Left renal pelvis (tissue), 4 donors: ENCODE measurements at places on chromosomes 5 and 9. TPM values are rescaled to one million over a fixed set of nuclear protein-coding genes. Genes with fewer than 3 reads are reported as not detected.

Gene LCN12
- polyA plus RNA-seq, result 54.6 TPM

Gene PCDHGB5
- polyA plus RNA-seq, result 9.6 TPM

Gene PCDHB15
- polyA plus RNA-seq, result 16.8 TPM

Gene CTNND2
- polyA plus RNA-seq, result 2.9 TPM

Gene CATSPER3
- polyA plus RNA-seq, result 1.2 TPM

Gene ORM2
- polyA plus RNA-seq, result 0.35 TPM

Gene SPATA31D4
- not detected for polyA plus RNA-seq

Gene NUTM2F
- polyA plus RNA-seq, result not detected

Gene EMB
- 5.0 TPM for polyA plus RNA-seq

Gene ZNF300
- polyA plus RNA-seq, result 54.1 TPM

- DNase-seq, result no peak
Measured at GRCh38 chr5:144125163-144125726, 45.2 kb downstream of the YIPF5 start.

DNA sequence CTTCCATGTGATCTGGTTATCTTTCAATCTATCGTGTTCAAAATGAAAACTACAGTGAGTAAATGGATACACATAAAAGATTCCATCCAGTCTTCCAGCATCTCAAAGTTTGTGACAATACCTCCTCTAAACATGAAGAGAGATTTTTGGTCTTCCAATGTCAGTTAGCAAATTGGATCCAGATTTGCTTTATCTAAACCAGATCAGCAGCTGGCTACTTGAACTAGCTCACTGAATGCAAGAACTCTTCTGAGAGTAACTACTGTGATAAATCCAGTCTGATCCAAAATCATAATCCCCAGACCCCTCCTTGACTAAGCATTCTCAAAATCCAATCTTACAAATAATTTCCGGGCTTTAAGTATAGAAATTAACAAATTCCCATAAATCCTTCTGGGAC is 2177.9 kb upstream of the C9orf72 start:
- no peak for DNase-seq

GRCh38 chr5:141615991-141616720 is 2.6 kb downstream of the DIAPH1 start:
- no peak for DNase-seq

DNA sequence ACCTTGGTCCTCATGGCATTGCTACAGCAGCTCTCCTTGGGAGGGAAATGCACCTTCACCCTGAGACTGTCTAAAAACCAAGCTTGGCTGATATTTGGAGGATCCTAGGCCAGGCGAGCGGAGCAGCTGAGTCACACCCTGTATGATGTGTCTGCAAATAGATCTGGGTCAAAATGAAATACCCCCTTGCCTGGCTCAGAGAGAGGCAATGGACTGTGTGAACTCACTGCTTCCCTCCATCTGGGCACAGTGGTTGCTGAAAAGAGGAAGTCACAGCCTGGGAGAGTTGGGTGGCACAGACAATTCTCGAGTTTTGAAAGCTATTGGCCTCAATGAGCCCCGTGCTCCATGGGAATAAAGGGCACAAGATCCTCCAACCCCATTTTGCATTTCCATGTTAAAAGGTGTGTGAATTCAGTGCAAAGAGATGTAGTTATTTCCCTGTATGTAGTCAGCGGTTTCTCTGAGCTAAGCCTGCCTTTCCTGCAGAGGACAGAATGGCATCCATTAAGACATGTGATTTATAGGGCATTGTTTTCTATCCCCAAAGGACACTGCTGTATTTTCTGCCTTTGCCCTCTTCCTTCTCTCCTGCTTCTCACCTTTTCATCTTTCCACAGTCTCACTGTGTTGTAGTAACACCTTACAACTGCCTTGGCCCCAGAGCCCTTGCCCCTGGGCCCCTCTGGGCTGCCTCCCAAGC is 177.2 kb downstream of the GADD45G start:
- DNase-seq, result no peak

- no peak for DNase-seq
Measured at GRCh38 chr5:75439276-75439675, 72.2 kb downstream of the CERT1 start.

GRCh38 chr5:29304545-29304944 is 1888.9 kb upstream of the CDH6 start:
- DNase-seq, result no peak

DNA sequence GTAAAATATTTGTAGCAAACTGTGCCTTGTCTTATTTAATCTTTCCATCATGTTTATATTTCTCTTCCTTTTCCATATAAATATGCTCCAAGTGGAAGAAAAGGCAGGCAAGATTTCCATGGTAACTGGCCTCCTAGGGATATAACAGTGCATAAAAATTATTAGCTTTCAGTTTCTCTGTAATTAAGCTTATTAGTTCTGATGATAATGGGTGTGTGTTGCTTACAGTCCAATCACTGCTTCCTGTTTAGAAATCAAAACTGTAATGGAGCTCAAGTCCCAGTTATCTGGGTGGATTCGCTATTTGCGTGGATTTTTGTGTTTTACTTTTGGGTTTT is 213.0 kb downstream of the PJA2 start:
- no peak for DNase-seq

DNA sequence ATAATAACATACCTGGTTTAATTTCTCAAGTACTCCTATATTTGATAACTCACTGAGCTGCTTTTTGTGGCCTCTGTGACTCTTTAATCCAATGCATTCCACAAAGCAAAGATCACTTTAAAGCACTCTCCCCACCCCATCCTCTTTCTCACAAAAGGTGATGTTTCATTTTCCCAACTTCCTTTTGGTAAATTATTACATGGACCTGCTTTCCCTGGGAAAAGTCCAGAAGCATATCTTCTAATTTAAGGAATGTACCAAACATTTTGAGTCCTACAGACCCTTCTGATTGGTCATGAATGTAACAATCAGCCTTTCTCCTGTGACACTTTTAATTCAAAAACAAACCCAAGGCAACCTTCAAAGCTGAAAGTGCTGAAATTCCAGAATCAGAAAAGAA is 71.1 kb downstream of the MLLT3 start:
- no peak for DNase-seq

GRCh38 chr5:116681334-116682013 is 106.9 kb upstream of the SEMA6A start:
- no peak for DNase-seq

- no peak for DNase-seq
Measured at GRCh38 chr5:149261246-149261645, 10.4 kb upstream of the AFAP1L1 start.

GRCh38 chr5:135441919-135442318 is 5.2 kb downstream of the DCANP1 start:
- no peak for DNase-seq

GRCh38 chr9:16869131-16869881 is 1.2 kb downstream of the BNC2 start:
- DNase-seq, result no peak

GRCh38 chr9:93450945-93451815 is at the start of gene FAM120A:
TSS of gene FAM120A (plus strand) at chr9:93451685. CDS start at chr9:93451916, 231 bp downstream.
- no peak for DNase-seq

DNA sequence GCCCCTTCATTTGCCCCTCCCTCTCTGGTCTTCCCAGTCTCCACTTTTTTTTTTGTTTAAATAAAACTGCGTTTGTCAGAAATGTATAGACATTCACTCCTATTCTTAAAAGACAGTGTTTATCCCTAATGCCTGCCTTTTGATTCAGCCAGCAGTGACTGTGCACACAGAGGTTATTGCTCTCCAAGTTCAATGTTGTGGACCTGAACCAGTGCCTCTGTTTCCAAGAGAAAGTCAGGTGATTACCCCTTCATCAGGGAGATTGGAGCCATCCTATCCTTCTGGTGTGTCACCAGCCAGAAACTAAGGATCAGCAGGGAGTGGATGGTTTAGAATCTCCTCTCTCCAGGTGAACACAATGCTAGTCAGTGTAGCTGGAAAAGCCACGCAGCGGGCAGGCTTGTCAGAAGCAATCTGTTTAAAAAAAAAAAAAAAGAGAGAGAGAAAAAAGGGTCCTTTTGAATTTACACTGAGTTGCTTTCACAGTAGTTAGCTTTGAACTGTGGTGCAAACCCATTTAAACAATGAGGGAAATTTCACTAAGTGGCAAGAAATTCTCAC is 167.5 kb upstream of the DMRT1 start:
- DNase-seq, result no peak

- DNase-seq, result no peak
Measured at GRCh38 chr9:137952976-137953666, 75.5 kb downstream of the CACNA1B start.

DNA sequence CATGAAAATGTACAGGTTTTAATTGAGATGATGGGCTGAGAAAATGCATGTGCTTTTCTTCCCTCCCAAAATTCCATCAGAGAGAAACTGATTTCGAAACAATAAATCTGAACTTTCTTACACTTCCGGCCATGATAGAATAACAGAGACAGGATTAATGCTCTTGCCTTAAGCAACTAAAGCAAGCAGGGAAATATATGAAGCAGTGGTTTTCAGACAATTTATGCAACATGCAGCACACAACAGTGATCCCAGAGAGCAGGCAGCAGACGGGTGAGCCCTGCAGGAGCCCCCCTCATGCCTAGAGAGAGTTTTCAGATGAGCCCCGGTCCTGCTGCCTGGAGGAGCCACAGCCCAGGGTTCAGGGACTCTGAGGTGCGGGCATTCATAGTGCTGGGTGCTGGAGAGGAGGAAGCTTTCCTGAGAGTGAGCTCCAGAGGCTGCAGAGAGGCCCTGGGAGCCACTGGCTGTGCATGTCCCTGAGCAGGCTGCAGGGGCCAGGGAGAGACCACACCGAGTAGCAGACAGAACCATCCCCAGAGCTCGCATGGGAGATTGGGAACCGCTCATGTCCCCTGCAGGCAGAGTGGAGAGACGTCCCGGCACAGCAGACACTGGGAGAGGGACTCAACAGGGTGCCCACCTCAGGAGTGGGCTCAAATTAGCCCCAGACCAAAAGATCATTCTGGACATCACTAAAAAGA is 143.5 kb downstream of the OLFM1 start:
- no peak for DNase-seq

DNA sequence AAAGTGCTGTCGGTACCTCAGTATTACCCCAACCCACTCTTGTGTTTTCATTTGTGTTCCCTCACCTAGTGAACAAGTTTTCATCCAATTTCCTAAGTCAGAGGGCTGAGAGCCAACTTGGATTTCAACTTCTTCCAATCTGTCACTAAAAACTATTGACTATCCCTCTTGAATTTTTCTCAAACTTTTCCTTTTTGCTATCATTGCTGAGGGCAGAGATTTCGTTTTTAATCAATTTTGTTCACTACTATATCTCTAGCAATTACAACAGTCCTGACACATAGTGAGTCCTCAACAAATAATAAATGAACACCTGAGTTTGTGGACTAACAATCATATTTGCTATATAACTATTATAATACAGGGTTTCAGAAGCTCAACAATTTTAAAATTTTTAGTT is 29.0 kb downstream of the MEIKIN start:
- no peak for DNase-seq

- DNase-seq, result no peak
Measured at GRCh38 chr5:132480893-132481595, 9.5 kb downstream of the IRF1 start.

GRCh38 chr5:136034492-136034891 is 5.7 kb downstream of the TGFBI start:
- no peak for DNase-seq

DNA sequence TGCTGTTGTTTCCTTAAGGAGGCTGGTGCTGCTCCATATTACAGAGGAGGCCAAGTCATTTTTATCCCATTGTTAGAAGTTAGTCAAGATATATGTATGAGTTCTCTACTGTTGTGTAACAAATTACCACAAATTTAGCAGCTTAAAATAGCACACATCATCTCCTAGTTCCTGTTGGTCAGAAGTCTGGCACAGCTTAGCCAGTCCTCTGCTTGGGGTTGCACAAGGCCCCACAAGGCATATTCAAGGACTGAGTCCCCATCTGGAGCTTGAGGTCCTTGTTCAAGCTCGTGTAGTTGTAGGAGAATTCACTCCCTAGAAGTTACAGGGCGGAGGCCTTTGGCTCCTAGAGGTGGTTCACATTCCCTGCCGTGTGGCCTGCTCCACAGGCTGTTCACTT is 14.7 kb downstream of the MTAP start:
- no peak for DNase-seq

DNA sequence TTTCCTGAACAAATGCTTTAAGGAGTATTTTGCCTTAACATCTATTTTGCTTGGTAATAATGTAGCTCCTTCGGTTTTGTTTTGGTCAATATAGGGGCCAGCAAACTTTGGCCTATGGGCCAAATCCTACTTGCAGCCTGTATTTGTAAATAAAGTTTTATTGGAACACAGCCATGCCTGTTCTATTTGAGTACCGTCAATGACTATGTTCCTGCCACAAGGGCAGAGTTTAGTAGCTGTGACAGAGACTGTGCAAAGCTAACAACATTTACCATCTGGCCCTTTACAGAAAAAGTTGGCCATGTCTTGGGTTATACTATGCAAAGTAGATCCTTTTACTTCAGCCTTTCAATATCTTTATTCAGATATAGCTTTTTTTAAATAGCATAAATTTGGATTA is 113.4 kb downstream of the NR3C1 start:
- DNase-seq, result no peak

GRCh38 chr5:107607671-107608345 is 62.9 kb downstream of the EFNA5 start:
- DNase-seq, result no peak
